ENCODE measurements at places on chromosomes 2 and 18.
A peak's percentile ranks its signal among the peaks of the same experiment; 100 is the strongest.

GRCh38 chr2:195848119-195848899, 191.3 kb downstream of the SLC39A10 start:
- no peak for DNase-seq

GRCh38 chr2:142472382-142472781, 341.6 kb upstream of the LRP1B start:
- no peak for DNase-seq

DNA sequence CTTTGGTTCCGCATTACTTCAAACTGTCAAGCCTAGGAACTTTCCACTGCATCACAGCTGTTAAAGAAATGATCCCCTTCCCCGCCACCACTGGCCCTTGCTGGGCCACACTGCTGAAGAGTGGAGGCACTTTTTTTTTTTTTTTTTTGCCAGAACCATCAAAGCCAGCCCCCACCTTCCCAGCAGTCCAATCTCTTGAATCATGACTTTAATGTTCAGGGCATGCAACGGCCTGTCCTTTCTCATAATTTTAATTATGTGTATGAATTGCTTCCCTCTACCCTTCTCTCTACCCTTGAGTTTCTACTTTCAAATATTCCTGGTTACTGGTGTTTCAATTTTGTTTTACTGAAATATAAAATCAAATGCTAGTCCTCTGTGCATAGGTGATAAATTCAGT, 102.1 kb upstream of the LMAN1 start:
- no peak for DNase-seq

GRCh38 chr18:32011193-32011592, 7.4 kb upstream of the RNF125 start:
- no peak for DNase-seq

DNA sequence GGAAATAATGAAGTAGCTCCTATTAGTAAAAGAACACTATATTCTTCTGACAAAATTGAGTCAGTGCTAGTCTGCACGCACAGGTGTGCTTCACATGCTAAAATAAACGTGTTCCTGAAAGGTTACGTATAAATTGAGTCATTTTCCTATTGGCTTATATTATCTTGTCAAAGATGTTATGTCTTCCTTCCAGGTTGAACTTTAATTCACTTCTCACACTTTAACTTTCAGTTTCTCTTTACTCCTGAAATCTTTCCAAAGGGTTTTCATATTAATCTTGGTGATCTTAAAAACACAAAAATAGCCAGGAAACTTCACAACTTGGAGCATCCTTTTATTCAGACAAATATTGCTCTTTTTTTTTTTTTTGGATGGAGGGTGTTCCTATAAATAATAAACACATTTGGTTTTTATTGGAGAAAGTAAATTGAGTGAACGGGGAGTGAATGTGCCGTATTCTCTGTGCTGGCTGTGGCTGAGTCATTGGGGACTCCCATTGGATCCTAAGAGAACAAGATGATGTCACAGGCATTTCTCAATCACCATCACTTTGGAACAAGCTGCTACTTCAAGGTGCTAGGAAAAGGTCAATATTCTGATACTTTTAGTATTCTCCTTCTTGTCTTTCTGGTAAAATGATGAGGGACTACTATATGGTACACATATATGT, 150.2 kb upstream of the SPATS2L start:
- no peak for DNase-seq

GRCh38 chr2:16160281-16161084, 220.1 kb downstream of the MYCN start:
- DNase-seq: no peak

- no peak for DNase-seq
Measured at GRCh38 chr2:172922306-172922705, 153.3 kb upstream of the MAP3K20 start.

- no peak for DNase-seq
Measured at GRCh38 chr2:121627525-121628050, 21.7 kb downstream of the CLASP1 start.

- DNase-seq: no peak
Measured at GRCh38 chr2:182901748-182902147, 35.3 kb upstream of the FRZB start.

- no peak for DNase-seq
Measured at GRCh38 chr18:33269223-33269622, 171.3 kb downstream of the CCDC178 start.

DNA sequence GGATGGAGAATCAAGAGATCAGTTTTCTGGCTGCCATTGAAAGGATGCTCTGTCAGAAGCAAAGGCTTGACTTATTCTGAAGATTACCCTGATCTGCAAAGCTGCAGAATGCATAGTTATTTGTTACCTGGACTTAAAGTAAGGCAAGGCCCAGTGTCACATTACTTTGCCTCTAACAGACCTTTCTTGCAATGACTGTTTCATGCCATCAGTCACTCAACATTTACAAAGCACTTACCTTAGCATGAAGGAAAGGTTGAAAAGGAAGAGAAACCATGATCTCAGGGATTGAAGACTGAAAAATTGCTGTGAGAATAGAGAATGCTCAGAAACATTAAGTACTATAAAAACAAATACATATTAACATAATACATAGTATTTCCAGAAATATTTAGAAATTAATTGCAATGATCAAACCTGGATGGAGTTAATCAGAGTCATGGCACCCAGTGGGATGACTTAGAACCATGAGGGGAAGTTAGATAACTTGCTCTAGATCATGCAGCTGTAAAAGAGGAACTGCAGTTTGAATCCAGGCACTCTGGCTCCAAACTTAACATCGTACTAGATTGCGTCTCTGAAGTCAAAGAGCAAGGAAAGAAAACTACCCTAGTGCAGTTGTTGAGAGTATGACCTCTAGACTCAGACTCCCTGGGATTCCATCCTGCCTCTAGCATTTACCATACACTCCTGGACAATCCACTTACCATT, 26.5 kb upstream of the FAM117B start:
- DNase-seq: no peak

- no peak for DNase-seq
Measured at GRCh38 chr2:160287476-160287875, 87.4 kb upstream of the ITGB6 start.

DNA sequence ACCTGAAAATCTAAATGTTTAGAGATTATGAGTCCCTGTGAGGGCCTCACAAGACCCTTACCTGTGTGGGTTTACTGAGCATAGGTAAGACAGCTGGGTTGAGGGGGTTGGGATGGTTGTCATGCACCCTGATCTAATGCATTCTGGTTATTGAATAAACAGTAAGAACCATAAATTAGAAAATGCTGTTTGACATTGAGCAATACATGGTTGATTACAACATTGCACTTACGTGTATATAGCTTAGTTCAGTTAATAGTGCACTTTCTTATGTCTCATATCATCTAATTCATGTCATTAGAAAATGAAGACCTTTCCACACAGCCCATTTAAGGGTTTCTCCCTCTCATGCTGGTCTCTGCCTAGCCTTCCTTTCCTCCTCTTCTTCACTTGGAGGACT, 253.5 kb upstream of the ATP5MC3 start:
- DNase-seq: no peak

DNA sequence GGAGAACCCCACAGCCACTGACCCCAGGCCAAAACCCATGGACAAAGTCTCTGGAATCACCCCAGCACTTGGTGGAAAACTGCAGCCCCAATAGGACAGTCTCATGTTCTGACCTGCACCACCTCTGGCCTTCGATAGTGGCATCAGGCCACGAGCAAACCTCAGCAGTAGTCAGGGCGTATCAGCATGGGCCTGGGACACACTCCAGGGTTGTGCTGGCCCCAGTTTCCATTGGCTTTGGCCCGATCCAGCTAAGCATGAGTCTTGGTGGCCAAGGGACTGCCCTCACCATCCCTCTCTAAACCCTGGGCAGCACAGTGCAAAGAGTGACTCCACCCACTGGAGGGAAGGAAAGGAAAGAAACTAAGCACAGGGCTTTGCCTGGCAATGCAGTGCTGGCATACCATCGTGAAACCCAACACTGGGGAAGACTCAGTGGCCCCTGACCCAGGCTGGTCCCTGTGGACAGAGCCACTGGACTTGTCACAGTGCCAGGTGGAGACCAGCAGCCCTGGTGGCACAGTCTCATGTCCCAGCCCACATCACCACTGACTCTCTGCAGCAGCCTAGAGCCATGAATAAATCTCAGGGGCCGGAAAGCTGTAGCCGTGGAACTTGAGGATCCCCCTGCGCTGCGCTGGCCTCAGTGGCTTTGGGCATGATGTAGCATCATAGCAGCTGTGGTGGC, 46.3 kb downstream of the ZNF519 start:
- no peak for DNase-seq

DNA sequence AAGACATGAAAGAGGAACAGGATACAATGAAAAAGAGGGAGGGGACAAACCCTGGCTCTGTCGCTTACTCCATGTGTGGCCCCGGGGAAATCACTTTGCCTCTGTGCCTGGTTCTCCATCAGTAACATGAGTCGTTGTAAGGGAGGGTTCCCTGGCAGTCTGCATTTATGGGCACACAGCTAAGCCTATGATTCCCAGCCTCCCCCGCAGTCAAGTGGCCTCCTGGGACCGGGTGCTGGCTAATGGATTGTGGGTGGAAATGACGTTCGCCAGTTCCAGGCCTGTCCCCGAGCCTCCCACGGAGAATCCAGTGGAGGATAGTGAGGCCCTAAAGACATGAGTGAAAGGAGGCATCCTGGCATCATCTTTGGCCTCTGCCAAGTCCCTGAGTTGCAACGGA, 42.7 kb downstream of the SFXN5 start:
- DNase-seq: no peak

DNA sequence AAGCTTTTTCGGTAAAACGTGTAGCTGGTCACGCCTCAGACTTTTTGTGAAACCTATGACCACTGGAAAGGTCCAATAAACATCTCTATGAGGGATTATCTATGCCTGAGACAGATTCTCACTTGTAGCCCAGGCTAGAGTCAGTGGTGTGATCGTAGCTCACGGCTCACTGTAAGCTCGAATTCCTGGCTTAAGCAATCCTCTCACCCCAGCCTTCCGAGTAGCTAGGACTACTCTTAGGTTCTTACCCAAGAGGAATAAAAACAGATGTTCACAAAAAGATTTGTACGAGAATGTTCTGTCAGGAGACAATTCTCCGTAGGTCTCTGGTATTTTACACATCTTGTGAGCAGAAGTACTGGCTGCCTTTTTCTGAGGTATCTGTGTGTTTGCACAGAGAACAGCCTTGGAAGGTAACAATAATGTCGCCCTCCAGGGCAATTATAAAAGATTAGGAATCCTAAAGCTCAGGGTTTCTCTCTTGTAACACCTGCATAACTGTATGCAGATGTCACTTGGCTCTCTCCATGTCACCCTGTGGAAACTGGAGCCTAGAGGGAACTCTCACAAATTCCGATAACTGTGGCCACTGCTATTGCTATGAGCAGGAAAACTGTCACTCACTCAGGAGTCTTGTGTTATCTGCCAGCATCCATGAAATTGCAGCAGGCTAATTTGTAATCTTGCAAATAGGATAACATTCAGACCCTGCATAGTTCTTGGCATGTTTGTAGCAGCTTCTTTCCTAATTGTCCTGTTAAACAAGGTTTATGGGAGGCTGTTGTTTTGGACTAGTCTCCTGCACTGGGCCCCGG, 25.5 kb upstream of the RALBP1 start:
- DNase-seq: no peak

DNA sequence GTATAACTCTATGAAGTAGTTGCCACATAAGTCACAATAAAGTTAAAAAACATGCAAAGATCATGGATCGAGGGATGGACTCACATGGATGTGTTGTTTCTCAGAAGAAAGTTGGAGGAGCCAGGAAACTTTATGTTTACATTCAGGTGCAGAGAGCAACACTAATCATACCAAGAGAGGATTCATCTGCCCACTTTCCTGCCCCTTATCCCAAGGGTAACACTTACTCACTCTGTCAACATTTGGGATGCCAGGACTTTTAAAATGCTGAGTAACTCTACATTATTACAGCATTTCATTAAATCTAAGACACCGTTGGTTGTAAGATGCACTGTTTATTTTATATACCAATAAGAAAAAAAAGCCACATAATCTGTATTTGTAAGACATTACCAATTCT, 170.4 kb downstream of the KCNE4 start:
- DNase-seq: no peak

DNA sequence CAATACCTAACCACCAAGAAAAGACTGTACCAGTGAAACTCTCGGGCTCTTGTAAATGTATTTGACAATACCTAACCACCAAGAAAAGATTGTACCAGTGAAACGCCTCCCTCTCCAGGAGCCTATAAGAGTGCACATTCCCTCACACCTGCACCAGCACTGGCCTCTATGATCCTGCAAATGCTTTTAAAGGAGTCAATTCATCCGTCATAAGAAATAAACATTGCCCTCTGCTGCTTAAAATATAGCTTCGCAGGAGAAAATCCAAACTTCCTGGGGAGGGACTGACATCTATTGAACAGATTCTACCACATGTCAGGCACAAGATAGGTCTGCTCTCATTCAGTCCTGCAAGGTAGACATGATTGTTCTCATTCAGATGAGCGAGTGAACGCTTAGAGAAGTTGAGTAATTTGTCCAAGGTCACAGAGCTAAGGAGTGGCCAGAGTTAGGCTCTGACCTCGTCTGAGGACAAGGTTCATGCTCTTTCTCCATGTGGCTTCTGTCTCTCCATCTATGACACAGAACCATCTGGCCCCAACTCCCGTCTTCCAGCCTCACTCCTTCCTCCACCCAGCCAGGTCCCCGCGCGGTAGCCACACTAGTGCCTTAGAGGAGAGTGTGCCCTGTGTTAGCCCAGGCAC, 38.7 kb downstream of the MCFD2 start:
- peak; percentile 20 for DNase-seq

DNA sequence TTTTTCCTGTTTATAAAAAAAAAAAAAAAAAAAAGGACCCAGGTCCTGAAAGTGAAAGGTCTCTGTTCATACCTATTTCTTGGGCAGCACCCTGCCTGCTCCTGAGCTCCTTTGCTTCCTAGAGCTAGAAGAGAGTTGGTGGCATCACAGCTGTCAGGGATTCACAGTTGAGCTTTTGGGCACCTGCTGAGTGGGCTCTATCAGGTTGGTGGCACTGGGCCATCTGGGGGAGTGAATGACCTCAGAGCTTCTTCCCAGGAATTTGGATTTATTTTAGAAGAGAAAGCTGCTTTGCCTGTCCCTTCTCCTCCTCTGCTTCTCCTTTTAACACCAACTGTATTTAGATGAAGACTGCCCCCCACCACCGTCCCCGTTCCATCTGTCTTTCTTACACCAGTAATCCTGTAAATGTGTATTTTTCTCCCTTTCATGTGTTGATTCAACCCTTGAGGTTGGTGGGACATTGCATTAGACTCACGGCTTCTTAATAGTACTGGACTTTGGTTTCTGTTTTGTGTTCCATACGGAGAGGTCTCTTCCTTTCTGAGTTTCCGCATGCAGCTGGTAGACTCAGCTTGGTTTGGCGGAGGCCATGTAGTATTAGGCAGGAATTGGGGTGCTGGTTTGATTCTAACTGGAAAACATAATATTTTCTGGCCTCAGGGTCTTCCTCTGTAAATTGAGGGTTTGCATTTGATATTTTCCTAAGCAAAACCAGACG, 7.6 kb upstream of the MGAT5 start:
- no peak for DNase-seq
